ENCODE measurements at places on chromosomes 4 and X. TPM values are rescaled to one million over a fixed set of nuclear protein-coding genes. Genes with fewer than 3 reads are reported as not detected.

Gene REPS2
- 8.5 TPM for polyA plus RNA-seq

DNA sequence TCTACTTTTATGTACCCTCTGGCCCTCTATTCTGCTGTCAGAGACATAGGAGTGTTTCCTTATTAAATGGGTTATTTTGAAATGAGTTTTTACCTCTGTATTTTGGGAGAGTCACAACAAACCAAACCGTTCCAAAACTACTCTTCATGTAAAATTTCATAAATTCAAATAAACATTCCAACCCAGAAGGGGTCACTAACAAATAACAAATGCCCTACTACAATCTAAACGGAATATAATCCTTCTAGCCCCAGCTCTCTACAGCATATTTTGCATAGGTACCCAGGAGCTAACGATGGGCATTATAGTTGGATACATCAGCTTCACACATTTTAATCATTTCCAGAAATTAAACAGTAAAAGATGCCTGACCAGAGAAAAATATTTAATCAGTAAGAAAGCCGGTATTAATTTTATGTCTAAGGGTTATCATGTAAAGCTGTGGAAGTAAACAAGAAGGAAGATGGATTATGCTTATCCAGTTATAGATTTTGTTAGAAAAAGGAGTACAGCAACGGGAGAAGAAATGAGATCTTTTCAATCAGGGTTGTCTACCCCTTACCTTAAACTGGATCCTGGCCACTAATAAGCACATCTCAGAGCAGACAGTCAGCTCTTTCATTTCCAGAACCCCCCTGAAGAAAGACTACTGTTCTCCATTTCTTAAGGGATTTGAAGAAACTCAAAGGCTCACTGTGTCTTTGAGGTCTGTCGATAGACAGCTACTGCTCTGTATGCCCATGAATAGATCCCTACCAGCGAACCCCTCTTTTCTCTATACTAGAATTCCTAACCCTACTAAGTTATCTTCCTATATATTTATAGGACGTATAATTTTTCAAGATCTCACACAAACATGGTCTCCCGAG is 1.2 kb downstream of the UGDH start:
- DNase-seq: peak; percentile 27

- DNase-seq: no peak
Measured at GRCh38 chrX:135315864-135316263, 6.6 kb downstream of the ETDC start.

GRCh38 chr4:22462688-22463087 is 53.2 kb downstream of the ADGRA3 start:
- DNase-seq: no peak

Gene DCHS2
- polyA plus RNA-seq: 5.5 TPM

GRCh38 chr4:65023883-65024670 is 614.8 kb upstream of the TECRL start:
- no peak for DNase-seq

Gene ATXN3L
- polyA plus RNA-seq: not detected

Gene ARHGEF38
- polyA plus RNA-seq: 0.27 TPM

DNA sequence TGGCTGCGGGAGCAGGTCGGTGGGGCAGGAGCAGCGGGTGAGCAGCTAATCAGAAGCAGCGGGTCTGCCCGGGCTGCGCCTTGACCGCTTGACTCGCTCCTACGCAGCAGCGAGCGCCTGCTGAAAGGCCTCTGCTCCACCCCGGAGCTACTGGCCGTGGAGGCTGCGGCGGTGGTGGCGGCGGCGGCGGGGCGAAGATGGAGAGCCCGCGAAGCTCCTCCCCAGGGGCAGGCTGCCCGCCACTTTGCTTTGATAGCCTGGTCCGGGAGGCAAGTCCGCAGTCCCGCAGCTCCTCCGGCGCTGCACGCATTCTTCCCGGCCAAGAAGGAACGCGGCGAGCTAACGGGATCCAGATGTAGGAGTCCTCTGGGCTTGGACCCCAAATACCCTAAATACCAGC is 36.7 kb downstream of the PJA1 start:
- DNase-seq: no peak

- no peak for DNase-seq
Measured at GRCh38 chrX:125295337-125295736, 24.3 kb upstream of the TEX13C start.

DNA sequence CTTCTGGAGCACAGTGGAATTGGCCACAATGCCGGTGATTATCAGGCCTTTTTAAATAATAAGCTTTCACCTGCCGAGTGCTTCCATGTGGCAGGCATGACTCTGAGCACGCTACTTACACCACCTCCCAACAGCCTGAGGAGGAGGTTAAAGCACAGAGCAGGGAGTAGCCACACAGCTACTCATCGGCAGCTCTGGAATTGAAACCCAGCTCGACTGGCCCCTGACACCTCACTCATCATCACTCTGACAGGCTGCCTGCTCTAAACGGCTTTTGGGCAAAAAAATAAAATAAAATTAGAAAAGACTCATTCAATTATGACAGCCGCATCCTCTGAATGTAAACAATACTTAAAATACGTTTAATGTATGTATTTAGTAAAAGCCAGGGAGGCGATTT is 326.4 kb upstream of the NOCT start:
- no peak for DNase-seq

GRCh38 chr4:82267506-82267905 is 106.3 kb downstream of the HNRNPD start:
- DNase-seq: no peak

Gene AR
- 8.7 TPM for polyA plus RNA-seq

DNA sequence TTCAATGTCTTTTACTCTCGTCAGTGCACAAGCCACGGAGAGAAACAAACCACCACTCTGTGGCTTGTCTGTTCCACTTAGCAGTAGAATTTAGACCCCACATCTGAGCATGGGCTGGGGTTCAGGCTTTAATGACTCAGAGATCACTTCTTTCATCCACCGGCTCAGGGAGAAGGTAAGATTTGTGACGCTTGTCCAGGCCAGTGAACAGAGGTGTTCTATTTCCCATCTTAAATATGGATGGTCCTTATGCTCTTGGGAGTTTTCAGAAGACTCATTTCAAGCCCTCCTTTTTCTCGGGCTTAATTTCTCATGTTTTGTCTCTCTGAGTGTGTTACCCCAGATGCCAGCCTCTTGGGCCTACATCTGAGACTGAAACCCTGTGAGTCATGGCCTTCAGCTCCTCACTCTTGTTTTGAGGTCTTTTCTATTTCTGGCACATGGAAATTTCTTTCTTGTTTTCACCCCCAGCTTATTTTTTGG is 127.4 kb upstream of the SFRP2 start:
- no peak for DNase-seq

Measured in muscle of leg (tissue), 16 donors.